ENCODE measurements at places on chromosomes 2 and 18. TPM values are rescaled to one million over a fixed set of nuclear protein-coding genes. Genes with fewer than 3 reads are reported as not detected.
A peak's percentile ranks its signal among the peaks of the same experiment; 100 is the strongest.

DNA sequence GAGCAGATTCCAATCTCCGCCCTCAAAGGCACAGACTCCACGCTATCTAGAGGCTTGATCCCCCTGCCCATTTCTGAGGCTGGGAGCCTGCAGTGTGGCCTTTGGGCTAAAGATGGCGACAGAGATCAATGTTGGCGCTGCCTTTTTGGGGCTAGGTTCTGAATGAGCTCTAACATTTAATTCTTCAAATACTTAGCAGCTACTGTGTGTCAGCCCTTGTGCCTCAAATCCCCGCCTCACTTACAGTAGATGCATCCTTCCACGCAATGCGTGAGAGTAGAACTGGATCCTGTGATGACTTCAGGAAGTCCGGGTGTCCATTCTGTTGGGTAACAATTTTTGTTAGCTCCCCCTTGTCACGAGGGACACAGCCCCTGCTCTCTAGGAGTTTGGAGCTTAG lies 12.4 kb downstream of the IL1F10 start:
- H3K36me3 ChIP-seq, result no peaks in the 10 kb centered on the region
- H3K27ac ChIP-seq, result no peak overlapping the region
- H3K4me1 ChIP-seq, result peaks cover 13% of the 10 kb centered on the region

DNA sequence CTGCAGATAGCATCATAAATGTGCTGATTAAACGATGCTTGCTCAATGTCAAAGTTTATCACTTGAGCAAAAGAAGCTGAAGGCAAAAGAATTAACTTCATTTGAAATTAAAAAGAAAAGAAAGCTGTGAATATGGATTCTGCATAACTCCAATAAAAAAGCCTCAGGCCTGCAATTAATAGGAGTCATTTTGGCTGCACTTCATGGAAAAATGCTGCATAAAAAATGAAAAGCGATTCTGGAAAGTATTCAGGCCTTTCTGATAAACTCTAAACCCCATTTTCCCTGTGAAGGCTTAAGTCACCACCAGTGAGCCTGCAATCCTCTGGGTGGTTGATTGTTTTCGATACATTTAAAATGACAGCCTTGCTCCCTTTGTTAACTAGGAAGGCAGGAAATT lies 1793.4 kb downstream of the SUCLG1 start:
- H3K36me3 ChIP-seq, result no peaks in the 10 kb centered on the region
- H3K4me1 ChIP-seq, result no peaks in the 10 kb centered on the region
- H3K4me3 ChIP-seq, result no peak overlapping the region
- no peak for DNase-seq
- H3K27ac ChIP-seq, result no peak overlapping the region
- H3K27me3 ChIP-seq, result no peaks in the 10 kb centered on the region

DNA sequence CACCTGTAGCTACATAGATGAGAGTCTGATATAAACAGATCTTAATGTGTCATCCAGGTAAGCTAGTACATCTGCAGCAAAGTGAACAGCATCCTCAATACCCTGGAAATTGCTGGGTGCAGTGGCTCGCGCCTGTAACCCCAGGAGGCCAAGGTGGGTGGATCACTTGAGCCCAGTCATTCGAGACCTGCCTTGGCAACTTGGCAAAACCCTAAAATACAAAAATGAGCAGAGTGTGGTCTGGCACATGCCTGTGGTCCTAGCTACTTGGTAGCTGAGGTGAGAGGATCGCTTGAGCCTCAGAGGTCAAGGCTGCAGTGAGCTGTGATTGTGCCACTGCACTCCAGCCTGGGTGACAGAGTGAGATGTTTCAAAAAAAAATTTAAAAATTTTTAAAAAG lies 233.9 kb upstream of the SP5 start:
- no peak overlapping the region for H3K4me3 ChIP-seq
- no peaks in the 10 kb centered on the region for H3K36me3 ChIP-seq
- H3K27me3 ChIP-seq, result peaks cover 2% of the 10 kb centered on the region
- DNase-seq, result no peak

- no peak overlapping the region for H3K27ac ChIP-seq
- peaks cover 2% of the 10 kb centered on the region for H3K27me3 ChIP-seq
- H3K4me3 ChIP-seq, result no peak overlapping the region
- H3K36me3 ChIP-seq, result no peaks in the 10 kb centered on the region
- DNase-seq, result peak; percentile 72
- H3K4me1 ChIP-seq, result peaks cover 27% of the 10 kb centered on the region
Observed at GRCh38 chr2:197378494-197379307, 56.1 kb downstream of the SF3B1 start.

The MEIS1 gene
- not detected for total RNA-seq

The SIX2 gene
- not detected for total RNA-seq
